ENCODE measurements at places on chromosomes 6 and 20.

DNA sequence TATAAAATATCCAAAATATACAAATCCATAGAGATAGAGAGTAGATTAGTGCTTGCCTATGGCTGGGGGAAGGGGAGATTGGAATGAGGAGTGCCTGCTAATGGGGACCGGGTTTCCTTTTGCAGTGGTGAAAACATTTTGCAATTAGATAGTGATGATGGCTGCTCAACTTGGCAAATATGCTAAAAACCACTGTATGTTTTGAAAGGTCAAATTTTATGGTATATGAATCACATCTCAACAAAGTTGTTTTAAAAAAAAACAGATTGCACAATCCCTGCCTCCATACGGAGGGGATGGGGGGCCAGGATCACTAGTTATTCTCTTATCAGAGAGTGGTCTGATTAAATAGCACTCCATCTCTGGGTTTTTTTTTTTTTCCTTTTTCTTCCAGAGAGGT is 76.9 kb upstream of the RIPOR2 start:
- DNase-seq, result no peak

- no peak for DNase-seq
Measured at GRCh38 chr6:113562248-113562647, 294.9 kb upstream of the MARCKS start.

GRCh38 chr6:14075095-14075503 is 42.5 kb upstream of the CD83 start:
- DNase-seq, result no peak

DNA sequence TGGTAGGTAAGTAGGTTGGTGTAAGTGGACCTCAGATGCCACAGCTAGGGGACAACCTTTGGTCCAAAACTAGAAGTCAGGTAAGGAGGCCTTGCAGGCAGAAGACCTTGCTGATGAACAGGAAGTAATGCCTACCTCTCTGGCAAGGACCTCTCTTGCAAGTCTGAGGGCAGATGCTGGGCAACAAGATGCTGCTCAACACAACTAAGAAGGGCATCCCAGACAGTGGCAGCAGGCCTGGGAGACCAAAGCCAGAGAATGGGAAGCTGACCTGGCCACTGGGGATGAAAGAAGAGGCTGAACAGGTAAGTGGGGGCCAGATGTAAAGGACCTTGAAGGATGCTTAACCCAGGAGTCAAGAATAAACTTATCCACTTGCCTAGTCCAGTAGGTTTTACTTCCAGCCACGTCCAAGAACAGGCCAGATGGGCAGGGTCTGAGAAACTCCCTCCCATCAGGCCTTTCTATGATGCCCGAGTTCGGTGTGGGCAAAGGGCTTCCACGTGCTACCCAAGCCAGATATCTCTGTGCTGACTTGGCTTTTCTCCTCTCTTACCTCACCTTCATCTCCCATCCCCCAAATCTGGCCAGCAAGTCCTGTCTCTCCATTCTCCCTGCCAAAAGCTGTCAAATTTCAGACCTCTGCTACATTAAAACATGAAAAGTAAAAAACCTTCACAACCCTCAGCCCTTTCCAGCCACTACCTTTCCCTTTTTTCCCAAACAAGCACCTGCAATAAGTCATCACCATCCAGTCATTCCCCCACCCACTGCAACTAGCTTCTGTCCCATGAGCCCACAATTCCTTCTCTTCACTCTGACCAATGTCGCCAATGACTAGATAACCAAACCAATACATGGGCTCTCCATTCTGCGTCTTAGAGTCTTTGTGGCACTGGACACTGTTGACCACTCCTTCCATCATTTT is 11.5 kb upstream of the PLCG1 start:
- DNase-seq, result no peak

- DNase-seq, result no peak
Measured at GRCh38 chr6:89729818-89730217, 89.8 kb downstream of the MDN1 start.

- DNase-seq, result no peak
Measured at GRCh38 chr20:56222201-56222600, 26.3 kb upstream of the MC3R start.

GRCh38 chr6:121880831-121881230 is 445.4 kb downstream of the GJA1 start:
- no peak for DNase-seq

GRCh38 chr6:149140137-149140909 is 177.2 kb upstream of the TAB2 start:
- DNase-seq, result no peak

- DNase-seq, result no peak
Measured at GRCh38 chr6:18121580-18122127, 823 bp downstream of the NHLRC1 start.

DNA sequence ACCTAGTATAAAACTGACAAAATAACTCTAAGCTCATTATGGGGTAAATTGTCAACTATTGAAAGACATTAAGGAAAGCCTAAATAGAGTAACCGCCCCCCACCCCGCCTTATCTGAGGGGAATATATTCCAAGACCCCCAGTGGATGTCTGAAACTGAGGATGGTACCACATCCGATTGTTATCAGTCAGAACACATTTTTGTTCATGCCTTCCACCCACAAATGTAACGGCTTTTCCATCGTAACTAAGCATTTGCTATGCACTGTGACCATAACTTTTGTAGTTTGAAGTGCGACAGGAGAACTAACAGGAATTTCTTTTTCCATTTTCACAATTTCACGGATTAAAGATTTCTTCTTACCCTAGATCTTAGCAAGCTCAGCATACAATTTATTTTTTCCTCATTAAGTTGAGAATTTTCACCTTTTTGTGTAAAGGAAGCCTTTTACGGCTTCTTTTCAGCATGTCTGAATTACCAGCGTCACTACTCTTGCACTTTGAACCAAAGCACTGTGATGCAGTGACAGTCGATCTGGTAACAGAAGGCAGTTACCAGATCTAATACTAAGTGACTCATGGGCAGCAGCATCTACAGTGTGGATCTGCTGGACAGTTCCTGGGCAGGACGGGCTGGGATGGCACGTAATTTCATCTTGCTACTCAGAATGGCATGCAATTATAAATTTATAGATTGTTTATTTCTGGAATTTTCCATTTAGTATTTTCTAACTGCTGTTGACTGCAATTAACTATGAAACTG is 11.8 kb downstream of the CFAP61 start:
- DNase-seq, result no peak

DNA sequence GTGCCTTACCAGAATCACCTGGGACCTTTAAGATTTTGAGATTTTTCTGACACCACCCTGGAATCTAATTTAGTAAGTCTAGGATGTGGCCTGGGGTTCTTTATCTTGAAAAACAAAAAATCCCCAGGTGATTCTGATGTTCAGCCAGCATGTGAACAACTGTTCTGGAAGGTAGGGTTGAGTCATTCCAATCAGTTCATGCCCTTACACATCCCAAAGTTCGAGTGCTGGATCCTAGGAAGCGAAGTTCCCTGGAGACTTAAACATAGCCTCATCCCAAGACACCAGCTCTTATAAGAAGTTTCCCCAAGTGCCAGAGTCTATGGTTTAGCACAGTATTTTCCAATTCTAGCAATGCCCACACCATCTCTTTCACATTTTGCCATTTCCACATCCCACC is 6.3 kb upstream of the TSHZ2 start:
- no peak for DNase-seq

- DNase-seq, result no peak
Measured at GRCh38 chr6:144753023-144753705, 468.0 kb downstream of the UTRN start.

GRCh38 chr6:2823104-2823850 is 18.4 kb downstream of the SERPINB1 start:
- no peak for DNase-seq

DNA sequence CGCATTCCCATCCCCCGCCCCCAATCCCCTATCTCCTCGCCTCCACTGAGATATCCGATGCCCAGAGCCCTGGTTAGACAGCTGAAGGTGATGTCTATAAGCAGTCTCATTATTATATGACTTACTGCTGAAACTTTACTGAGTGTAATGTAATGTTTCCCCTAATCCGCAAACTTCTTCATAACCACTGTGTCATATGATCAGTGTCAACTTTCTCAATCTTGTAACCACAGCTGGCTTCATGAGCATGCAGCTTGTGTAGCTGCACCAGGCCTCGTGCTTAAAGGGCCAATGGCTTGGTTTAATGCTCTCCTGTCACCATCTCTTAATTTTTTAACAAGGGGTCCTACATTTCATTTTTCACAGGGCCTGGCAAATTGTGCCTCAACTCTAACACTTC is 8.1 kb downstream of the ASIP start:
- no peak for DNase-seq

DNA sequence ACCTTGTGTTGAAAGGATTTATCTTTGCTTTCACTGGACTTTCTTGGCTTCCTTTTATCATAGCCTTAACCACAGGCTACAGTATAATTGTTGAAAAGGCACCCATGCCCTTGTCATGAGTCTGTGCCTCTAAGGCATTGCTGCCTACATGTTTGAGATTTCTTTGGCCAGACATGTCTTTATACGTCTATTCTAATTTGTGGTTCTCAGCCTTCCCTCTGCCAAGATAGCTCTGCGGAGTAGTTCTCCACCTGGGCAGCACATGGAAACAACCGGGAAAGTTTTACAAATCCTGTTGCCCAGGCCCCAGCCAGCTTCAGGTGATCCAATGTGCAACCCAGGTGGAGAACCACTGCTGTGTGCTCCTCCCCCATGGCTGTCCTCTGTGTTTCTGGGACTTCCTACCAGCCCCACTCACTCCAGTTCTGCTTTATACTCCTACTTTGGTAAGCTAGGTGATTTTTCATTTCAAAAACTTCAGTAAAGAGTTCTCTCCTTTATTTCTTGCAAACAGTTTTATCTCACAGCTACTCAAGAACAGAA is 159.6 kb upstream of the MYLIP start:
- no peak for DNase-seq

DNA sequence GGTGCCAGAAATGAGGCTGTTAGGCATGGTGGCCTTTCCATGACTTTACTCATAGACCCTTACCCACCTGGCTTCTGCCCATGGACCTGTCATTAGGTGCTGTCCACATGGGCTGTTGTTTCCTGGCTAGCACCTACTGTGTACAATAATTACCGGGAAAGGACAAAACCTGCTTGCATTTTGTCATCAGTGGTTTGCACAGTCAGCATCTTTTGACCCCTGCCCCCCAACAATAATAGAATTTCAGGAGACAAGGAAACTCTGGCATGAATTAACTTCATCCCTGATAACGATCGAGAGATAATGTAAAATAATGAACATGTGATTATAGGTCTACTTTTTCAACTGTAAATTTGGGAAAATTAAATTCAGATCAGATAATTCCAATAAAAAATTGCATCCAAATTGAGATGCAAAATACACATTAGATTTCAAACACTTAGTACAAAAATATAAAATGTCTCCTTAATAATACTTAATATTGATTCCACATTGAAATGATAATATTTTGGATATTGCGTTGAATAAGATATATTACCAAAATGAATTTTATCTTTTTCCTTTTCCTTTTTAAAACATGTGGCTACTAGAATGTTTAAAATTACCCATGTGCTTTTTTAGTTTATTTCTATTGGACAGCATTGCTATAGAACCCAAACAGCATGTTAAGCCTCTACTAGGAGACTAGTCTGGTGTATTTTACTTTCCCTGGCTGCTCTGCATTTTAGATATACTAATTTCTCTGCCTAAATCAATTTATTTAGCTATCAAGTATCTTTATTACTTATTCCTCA is 12.4 kb downstream of the ANKRD66 start:
- DNase-seq, result no peak

GRCh38 chr20:25194333-25194972 is 1.1 kb upstream of the ENTPD6 start:
- DNase-seq, result peak; percentile 75

DNA sequence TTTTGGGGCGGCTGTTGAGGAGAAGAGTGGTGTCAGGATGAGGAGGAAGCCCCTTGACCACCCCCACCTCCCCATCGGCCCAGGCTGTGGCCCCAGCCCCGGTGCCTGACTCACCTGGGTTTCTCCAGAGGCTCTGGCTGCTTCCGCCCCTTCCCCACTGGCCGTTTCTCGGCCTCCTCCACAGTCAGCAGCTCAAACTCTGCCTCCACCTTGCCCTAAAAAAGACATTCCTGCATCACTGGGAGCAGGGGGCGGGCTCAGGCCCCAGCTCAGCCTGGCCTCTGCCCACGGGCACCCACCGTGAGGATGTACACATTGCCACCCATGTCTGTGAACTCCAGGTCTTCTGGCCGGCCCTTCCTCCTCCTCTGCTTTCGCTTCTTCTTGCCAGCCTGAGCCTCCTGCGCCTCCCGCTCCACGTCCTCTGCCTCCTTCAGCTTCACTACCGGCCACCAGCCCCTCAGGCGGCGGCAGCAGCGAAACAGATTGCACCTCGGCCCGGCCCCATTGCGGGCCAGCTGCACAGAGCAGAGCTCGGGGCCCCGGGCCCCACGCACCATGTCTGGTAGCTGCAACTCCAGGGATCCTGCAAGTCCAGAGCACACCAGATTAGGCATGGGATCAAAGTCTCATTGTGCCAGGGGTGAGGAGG is 17.3 kb downstream of the ERGIC3 start:
- DNase-seq, result no peak

GRCh38 chr6:1143655-1144054 is 168.2 kb upstream of the FOXQ1 start:
- DNase-seq, result no peak

GRCh38 chr20:25989196-25989595 is 292.5 kb upstream of the ZNF337 start:
- no peak for DNase-seq

- DNase-seq, result no peak
Measured at GRCh38 chr20:4961746-4962145, 39.6 kb downstream of the SLC23A2 start.

GRCh38 chr20:34062570-34063482 is 49.2 kb downstream of the EIF2S2 start:
- DNase-seq, result no peak

- no peak for DNase-seq
Measured at GRCh38 chr6:89120371-89120770, 2.5 kb upstream of the SRSF12 start.

- peak; percentile 84 for DNase-seq
Measured at GRCh38 chr6:21987501-21987957, 309.3 kb downstream of the PRL start.

- DNase-seq, result no peak
Measured at GRCh38 chr6:165770397-165771082, 107.5 kb upstream of the PDE10A start.

- DNase-seq, result no peak
Measured at GRCh38 chr6:114158838-114159694, 183.8 kb downstream of the HS3ST5 start.

- DNase-seq, result no peak
Measured at GRCh38 chr6:50850223-50851048, 31.8 kb downstream of the TFAP2B start.

GRCh38 chr20:50130995-50131394 is 18.0 kb upstream of the UBE2V1 start:
- no peak for DNase-seq

GRCh38 chr6:27474672-27475071 is 1.8 kb upstream of the ZNF184 start:
- DNase-seq, result no peak

- DNase-seq, result no peak
Measured at GRCh38 chr6:11672256-11672655, 106.3 kb downstream of the ADTRP start.

GRCh38 chr20:24737212-24737850 is 211.7 kb upstream of the CST7 start:
- no peak for DNase-seq

Measured in aorta (tissue), 5 donors.